ENCODE measurements at places on chromosomes 11 and 22.

DNA sequence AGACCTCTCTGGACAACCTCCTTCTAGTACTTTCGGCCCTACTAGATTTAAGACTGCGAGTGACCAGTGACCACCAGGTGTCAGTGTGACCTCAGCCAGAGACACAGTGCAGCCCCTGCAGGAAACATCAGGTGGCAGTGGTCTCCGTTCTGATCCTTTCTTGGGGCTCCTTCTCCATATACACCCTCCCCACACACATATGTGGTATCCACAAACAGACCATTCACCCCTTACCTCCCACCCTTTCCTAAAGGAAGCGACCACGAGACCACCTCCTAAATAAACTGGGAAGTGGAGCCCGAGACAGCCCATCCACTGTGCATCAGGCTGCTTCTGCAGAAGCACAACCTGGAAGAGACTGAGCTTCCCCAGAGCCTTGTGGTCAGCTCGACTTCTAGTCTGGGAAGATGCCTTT lies 38.5 kb upstream of the CYP2D6 start:
- no peak for DNase-seq

- no peak for DNase-seq
Measured at GRCh38 chr22:37314315-37315074, 32.2 kb downstream of the CYTH4 start.

GRCh38 chr11:45527898-45528297 lies 137.5 kb downstream of the CHST1 start:
- no peak for DNase-seq

GRCh38 chr11:73649206-73649605 lies 2.8 kb downstream of the PLEKHB1 start:
- DNase-seq, result no peak
